CD4-positive, alpha-beta memory T cell (primary cell): ENCODE measurements at places on chromosomes 2 and 18.

- no peak for DNase-seq
Observed at GRCh38 chr2:135093193-135093592, 41.1 kb downstream of the RAB3GAP1 start.

- DNase-seq = no peak
Observed at GRCh38 chr2:233362742-233363141, 8.4 kb downstream of the DGKD start.

DNA sequence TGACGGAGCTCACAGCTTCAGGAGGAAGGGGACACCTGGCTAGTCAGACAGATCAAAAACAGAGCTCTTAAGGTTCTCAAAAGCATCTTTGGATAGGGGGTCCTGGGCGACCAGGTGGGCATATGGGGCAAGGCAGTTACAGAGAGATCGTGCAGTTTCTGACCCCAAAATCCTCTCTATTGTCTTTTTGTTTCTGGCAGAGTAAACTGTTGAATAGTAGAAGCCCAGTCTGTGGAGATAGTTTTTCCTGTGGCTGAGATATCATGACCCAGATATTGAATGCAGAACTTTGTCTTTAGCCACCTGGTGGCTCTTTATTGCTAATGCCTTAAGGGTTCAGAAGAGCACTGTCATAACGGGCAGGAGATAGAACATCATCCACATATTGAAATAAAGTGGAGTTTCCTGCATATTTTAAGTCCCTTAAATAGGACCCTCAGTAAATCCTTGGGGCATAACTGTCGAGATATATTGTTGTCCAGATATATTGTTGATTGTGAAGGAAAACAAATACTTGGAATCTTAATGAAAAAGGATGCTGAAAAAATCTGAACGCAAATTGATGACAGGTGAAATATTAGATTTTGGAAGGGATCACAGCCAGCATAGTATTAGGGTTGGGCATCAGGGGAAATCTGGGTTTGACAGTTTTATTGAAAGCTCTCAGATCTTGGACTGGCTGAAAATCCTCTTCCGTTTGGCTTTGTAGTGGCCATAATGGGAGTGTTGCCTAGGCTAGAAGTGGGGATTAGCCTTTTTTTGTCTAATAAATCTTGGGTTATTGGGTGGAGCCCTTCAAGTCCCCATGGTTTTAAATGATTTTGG, 14.1 kb upstream of the ZDBF2 start:
- no peak for DNase-seq

DNA sequence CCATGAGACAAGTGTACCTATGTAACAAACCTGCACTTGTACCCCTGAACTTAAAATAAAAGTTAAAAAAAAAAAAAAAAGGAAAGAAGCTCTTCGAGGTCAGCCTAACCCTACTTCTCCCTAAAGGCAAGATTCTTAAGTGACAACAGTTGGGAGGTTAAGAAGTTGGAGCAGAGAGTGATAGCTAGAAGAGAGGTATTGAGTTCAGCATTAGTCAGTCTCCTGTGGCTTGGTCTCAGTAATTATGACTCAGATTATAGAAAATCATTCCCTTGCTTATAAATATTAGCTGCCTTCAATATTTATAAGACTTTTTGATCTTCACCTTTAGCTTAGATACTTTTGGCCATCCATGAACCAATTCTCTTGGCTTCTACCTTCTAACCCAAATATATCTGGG, 926.8 kb upstream of the SLC39A10 start:
- no peak for DNase-seq

GRCh38 chr2:160034396-160034795, 28.0 kb downstream of the PLA2R1 start:
- no peak for DNase-seq
